ENCODE measurements at places on chromosomes 1 and 21. TPM values are rescaled to one million over a fixed set of nuclear protein-coding genes. Genes with fewer than 3 reads are reported as not detected.

DNA sequence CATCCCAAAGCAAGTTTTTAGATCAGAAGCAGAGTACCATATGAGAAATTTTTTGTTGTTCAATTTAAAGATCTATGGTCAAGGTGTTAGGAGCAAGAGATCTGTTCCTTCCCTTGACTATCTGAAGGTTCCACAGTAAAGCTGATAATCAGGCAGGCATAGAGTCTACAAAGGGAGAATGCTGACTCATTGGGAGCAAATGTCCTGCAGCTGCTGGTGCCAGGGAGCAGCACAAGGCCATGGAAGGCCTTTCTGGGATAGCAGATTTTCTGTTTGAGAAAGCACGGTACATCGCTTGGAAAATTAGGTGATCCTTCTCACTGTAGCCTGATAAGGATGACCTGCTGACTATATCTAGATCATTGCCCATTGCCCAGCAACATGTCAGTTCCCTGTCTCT is 210.1 kb upstream of the C1orf87 start:
- H3K27me3 ChIP-seq = no peaks in the 10 kb centered on the region
- DNase-seq = no peak
- H3K4me3 ChIP-seq = no peak overlapping the region

STYXL2 gene
- total RNA-seq = 0.20 TPM

DNA sequence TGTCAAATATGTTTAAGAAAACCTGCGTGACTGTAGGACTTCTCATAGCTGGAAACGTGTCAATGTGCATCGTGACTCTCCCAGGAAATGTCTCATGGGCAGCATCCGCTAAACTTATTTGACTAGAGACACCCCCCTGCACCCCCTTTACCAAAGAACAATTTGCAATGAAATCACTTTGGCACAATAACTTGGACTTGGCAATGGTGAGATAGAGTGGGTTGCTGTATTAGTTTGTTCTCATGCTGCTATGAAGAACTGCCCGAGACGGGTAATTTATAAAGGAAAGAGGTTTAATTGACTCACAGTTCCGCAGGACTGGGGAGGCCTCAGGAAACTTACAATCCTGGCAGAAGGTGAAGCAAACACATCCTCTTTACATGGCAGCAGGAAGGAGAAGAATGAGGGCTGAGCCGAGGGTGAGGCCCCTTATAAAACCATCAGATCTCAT is 13.8 kb downstream of the CLDN14 start:
- H3K27ac ChIP-seq = no peak overlapping the region
- no peaks in the 10 kb centered on the region for H3K36me3 ChIP-seq
- H3K27me3 ChIP-seq = no peaks in the 10 kb centered on the region
- H3K4me1 ChIP-seq = no peaks in the 10 kb centered on the region

- H3K27ac ChIP-seq = no peak overlapping the region
- no peak for DNase-seq
- H3K4me1 ChIP-seq = no peaks in the 10 kb centered on the region
- no peaks in the 10 kb centered on the region for H3K36me3 ChIP-seq
- no peak overlapping the region for H3K4me3 ChIP-seq
Measured at GRCh38 chr1:162884831-162885230, 23.9 kb upstream of the CCDC190 start.

DNA sequence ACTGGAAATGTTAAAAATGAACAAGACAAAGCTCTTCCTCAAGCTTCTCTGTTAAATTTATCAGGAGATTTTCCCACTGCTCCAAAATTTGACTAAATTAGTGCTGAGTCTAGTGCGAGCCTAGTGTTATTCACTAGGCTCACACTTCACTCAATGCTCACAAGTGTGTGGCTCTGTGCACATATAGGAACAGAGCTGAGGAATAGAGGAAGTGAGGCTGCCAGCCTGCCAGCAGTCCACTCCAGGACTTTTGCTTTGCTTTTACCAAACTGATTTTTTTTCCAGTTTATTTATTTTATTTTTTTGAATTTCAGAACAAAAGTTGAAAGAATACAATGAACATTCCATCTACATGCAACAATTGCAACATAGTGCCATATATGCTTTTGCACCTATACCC is 87.2 kb downstream of the VAV3 start:
- no peaks in the 10 kb centered on the region for H3K36me3 ChIP-seq
- no peaks in the 10 kb centered on the region for H3K4me1 ChIP-seq
- no peak overlapping the region for H3K27ac ChIP-seq
- no peaks in the 10 kb centered on the region for H3K27me3 ChIP-seq
- DNase-seq = no peak
- no peak overlapping the region for H3K4me3 ChIP-seq

DNA sequence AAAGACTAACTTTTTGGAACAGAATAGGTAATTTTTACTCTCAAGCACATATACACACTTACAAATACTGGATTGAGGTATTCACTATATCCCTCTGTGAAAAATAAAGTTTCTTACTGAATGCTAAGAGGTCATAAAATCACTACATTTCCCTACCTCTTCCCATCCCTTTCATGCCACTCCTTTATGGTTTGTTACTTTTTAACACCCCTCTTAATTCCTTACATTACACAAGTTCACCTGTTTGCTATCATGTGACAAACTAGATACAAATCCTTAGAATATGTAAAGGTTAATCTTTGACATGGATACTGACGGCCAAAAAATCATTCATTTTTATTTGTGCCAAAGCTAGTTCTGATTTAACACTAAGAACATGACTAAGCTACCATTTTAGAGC is 6.8 kb upstream of the DCAF6 start:
- H3K27me3 ChIP-seq = no peaks in the 10 kb centered on the region
- DNase-seq = no peak
- no peaks in the 10 kb centered on the region for H3K4me1 ChIP-seq
- H3K36me3 ChIP-seq = no peaks in the 10 kb centered on the region
- H3K27ac ChIP-seq = no peak overlapping the region

DNA sequence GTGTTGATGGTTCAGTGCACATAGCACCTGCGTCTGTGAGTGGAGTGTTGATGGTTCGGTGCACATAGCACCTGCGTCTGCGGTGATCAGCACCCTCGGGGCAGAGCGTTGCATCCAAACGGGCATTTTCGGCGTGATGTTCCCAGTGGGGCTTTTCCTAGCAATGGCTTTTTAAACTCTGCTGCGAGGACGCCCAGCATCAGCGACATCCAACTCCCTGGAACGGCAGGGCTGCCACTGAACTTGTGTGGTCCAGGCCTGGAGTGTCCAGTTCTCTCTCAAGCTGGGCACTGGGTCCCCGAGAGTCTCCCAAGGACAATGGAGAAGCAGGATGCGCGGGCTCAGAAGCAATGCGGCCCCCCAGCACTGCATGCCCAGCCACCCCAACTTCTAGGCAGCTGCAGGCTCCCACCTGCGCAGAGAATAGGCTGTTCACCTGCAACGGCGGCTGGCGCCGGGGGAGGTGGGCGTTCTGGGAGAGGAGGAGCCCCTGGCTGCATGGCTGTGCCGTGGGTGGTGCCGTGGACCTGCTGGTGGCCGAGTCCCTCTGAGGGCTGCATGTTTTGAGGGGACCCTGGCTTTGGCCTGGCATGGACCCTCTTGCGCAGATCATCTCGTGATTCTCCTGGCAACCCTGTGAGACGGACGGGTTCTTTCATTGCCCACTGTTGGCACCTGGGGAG is 10.1 kb upstream of the C1orf174 start:
- no peaks in the 10 kb centered on the region for H3K27me3 ChIP-seq
- no peak overlapping the region for H3K4me3 ChIP-seq
- no peak overlapping the region for H3K27ac ChIP-seq
- H3K36me3 ChIP-seq = no peaks in the 10 kb centered on the region
- no peaks in the 10 kb centered on the region for H3K4me1 ChIP-seq

Measured in ovary (tissue), 10 donors.